ENCODE measurements at places on chromosomes 6 and 20.

GRCh38 chr20:8498571-8498970 is 366.5 kb downstream of the PLCB1 start:
- no peak for DNase-seq

DNA sequence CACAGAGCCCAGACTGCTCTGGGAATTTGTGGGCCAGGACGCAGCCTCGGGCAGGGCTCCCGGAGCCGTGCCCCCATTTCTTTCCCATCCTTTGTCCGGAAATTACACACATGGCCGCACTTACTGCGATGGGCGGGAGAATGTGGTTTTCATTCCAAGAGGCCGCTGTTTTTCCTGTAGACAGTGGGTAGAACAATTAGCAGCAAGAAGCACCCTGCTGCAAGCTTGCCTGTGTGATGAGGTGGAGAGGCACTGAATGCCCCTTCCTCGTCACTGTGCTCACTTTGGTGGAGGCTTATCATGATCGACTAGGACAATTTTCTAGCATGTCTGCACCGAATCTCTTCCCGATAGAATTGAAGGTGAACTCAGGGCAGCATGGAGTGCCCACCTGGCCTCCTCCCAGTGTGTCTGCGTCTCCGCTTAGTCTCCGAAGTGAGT is 102.8 kb downstream of the DACT2 start:
- no peak for DNase-seq

- DNase-seq = no peak
Observed at GRCh38 chr20:4978050-4978918, 23.0 kb downstream of the SLC23A2 start.

DNA sequence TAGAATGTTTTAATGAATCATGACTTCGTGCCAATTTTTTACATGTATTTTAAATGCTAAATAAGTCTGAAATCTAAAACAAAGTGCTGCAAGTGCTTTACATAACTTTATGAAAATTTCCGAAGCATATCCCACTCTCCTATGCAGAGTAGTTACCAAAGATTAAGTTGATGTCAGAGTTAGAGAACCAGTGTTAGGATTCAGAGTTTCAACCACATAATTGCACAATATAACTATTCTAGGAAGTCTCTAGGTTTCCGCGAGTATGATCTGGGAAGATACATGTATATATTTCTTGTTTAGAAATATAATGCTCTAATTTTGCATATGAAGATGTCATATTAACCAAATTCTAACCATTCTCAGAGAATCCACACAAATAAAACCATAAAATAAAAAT is 74.8 kb downstream of the ASCC3 start:
- no peak for DNase-seq

GRCh38 chr6:167796192-167796981 is 30.3 kb upstream of the AFDN start:
- no peak for DNase-seq

- peak; percentile 86 for DNase-seq
Observed at GRCh38 chr6:135014353-135014832, 40.2 kb downstream of the HBS1L start.

DNA sequence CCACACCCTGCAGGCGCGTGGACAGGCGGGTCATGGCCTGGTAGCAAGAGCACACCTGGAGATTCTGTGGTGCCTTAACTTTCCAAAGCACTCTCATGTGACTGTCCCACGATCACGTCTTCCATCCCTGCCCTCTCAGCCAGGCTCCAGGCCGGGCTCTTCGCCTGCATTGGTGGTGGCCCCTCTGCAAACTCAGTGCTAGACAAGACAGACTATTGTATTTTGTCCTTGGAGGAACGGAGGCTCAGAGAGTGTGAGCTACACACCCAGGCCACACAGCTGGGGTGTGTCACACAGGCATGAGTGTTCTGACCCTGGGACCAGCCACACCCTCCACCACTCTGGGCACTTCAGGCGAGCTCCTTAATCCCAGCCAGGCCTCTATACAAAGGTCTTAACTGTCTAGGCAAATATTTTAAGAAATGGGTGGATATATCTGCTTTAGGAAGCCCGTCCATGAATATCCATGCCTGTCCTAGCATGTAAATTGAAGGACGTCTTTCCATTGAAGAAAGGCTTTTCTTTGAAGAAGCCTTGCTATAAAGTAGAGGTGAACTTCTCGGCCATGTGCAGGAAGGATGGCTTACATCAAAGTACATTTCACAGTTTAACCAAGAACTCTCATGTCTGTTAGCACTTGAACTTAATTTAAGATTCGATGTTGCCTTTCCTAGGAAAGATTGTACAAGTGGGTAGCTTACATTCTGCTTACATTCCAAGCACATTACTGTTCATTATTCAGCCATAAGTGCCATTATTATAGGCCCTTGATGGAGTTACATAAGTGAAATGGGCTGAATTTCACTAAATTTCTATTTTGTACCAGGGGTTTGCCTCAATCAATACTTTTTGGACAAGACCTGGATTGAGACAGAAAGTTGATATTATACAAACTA is 263.9 kb downstream of the DLL1 start:
- no peak for DNase-seq

GRCh38 chr6:125354649-125355048 is 52.9 kb upstream of the HDDC2 start:
- no peak for DNase-seq

DNA sequence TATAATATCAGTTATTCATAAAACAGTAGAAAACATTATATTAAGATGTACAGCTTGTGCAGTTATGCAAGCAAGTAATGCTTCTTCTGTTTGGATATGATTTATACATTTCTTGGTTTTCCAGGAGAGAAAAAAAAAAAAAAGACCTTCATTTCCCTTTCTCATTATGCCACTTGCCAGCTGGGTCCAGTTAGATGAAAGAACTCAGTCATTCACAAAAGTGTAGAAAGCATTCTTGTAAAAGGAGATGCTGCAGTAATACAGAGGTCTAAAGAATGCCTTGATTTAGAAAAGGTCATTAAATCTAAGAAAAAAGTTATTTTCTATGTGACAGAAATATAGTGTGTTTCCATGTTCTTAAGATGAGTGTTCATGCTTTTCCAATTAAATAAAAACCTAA is 7.4 kb downstream of the PDE7B start:
- no peak for DNase-seq

GRCh38 chr20:42567409-42567808 is 622.3 kb downstream of the PTPRT start:
- no peak for DNase-seq

DNA sequence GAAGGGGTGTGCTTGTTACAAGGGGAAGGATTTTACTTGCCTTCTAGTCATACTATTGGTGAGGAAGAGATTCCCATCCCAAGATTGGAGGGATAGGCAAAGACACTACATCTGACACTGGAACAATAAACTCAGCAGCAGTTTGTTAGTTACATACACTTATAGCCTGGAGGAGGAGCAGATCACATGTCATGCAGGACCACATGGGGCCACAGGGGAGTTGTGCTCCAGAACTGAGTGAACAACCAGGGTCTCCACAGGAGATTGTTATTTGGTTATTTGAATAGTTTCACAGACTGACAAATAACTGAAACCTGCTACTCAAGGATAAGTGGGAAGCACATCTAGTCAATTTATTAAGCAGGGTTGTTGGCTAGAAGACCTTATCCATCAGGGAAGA is 559.4 kb upstream of the MANEA start:
- DNase-seq = no peak

DNA sequence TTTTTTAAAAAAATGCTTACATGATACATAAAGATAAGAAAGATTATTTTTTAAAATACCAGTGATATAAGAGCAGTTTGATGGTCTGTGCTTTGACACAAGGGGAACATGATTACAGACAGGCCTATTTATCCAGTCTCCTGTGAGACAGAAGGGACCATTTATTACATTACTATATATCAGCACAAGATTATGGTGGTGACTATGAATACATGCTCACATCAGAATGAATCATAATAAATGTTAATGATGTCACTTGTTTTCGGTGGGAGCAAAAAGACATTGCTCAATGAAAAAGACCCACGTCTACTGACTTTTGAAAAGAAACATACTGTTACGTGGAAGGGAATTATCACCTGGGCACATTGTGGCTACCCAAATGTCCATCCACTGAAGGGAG is 455.1 kb downstream of the CDC5L start:
- DNase-seq = no peak

DNA sequence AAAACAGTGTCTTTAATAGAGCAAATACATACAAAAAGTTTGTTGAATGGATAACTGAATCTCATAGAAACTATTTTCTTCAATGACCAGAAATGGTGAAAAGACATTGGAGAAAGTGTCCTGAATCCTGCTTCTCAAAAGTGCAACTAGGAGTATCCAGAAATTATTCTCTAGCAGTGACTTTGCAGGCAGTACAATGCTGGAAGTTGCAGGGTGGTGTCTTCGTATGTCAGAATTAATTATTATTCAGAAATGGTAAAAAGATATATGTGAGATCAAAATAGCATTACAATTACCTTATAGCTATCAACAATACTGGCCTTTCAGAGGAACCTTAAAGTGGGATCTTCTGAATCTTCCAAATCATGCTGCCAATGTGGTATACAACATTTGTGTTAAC is 10.0 kb downstream of the FRK start:
- no peak for DNase-seq

DNA sequence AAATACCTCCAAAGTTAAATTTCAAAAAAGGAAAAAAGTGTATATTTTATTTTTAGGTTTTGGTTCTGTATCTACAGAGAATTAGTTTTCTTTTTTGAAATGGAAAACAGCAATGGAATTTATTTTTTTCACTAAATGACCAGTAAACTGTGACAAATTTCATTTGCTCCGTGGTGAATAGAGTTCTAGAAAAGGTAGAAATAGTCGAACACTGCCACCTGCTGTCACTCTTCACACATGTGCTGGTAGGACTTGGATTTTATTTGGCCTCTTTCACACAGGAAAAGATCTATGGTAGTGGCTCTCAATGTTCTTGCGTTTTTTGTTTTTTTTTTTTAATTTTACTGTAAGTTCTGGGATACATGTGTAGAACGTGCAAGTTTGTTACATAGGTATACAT is 312.5 kb downstream of the EYA4 start:
- peak; percentile 27 for DNase-seq

GRCh38 chr20:51108638-51109363 is 85.9 kb upstream of the KCNG1 start:
- no peak for DNase-seq

DNA sequence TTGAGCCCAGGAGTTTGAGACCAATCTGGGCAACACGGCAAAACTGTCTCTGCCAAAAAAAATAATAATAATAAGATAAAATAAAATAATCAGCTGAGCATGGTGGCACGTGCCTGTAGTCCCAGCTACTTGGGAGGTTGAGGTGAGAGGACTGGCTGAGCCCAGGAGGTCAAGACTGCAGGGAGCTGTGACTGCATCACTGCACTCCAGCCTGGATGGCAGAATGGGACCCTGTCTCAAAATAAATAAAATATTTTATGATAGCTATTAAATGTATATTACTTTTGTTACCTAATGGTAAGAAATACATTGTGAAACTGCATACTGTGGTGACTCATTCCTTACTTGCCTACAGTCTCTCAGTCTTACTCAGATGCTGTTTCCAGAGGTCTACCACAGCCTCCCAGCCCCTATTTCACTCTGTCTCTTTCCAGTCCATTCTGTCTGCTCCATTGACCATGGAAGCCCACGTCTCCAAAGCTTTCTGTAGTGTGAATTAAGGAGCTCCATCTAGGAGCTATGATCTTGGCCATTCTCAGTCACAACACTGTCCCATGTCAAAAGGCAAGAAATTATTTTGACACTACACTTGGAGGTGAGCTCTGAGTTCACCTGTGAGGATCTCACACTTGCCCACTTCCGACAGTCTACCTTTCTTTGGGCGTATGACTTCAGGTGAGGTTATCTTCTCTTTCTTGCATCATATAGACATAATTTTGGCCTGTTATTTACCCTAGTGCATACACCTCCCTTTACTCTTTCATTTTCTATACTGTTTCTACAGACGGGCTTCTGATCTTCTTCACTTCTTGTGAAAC is 22.4 kb upstream of the SNX9 start:
- DNase-seq = peak; percentile 80

- DNase-seq = peak; percentile 77
Observed at GRCh38 chr6:29708432-29709179, 14.6 kb upstream of the HLA-F start.

DNA sequence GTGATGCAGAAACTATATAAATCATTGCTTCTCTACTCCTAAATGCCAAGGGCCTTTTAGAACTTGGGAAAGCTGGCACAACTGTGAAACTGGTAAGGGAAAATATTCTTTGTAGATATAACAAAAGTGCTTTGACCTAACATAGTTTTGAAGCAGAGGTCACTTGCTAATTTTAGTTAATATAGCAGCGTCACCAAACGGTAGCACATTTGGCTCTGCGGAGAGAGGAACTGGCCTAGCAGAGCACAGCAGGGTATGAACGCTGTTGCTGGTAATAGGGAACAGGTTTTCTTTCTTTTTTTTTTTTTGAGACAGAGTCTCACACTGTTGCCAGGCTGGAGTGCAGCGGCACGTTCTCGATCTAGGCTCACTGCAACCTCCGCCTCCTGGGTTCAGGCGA is 67.4 kb downstream of the ECT2L start:
- no peak for DNase-seq

DNA sequence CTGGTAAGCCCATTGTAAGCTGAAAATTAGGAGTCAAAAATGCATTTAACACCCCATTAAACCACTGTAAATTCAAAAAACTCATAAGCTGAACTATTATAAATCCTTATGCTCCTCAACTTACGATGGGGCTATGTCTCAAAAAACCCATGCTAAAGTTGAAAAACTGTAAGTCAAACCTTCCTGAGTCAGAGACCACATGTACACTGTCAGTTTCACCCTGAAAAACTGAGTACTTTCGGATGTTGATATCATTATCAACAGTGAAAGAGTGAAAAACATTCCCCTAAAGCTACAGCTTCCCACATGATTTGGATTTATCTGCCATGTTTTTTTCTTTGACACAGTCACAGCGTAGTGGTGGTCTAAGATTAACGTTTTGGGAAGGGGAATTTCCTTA is 14.2 kb downstream of the RAB23 start:
- peak; percentile 32 for DNase-seq

DNA sequence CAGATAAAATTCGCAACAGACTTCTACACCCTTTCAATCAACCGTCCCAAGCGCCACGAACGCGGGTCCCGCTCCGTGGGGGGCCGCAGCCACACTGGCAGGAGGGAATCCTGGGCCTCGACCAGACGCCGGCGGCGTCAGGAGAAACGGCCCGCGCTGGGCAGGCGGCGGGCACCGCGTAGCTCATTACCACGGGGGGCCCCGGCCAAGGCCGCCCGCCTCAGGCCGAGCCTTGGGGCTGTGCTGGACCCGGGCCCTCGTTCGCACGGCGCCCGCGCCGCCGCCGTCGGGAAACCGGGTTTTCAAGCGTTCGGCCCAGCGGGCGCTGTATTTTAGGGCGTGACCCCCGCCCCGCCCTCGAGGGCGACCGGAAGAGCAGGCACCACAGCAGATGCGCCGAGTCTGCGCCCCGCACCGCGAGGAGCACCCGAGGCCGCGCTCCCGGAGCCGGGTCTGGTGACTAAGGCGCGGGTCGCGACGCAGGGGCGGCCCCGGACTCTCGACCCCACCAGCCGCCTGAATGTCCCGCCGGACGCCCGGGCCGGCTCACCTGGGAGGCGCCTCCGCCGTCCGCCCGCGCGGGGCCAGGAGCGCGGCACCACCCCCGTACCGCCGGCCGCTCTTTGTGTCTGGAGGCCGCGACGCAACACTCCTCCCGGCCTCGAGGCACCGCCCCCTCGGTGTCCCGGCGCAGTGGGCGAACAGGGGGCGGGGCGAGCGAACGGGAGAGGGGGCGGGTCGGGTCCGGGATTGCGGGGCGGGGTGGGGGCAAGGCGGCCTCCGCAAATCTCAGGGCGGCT is at the start of gene NINL:
TSS of gene NINL (minus strand) at position 627 of the 800 bp plus-strand sequence. CDS start 58,944 bp downstream, outside the sequence.
- peak; percentile 45 for DNase-seq

Data from activated CD4-positive, alpha-beta T cell treated with anti-CD3 and anti-CD28 coated beads, Interleukin-2, amount 50 U/mL, for 16 hours (primary cell).